Activated naive CD8-positive, alpha-beta T cell treated with anti-CD3 and anti-CD28 coated beads, Interleukin-2, amount 50 U/mL, for 16 hours (primary cell): ENCODE measurements at places on chromosomes 16 and 17.

DNA sequence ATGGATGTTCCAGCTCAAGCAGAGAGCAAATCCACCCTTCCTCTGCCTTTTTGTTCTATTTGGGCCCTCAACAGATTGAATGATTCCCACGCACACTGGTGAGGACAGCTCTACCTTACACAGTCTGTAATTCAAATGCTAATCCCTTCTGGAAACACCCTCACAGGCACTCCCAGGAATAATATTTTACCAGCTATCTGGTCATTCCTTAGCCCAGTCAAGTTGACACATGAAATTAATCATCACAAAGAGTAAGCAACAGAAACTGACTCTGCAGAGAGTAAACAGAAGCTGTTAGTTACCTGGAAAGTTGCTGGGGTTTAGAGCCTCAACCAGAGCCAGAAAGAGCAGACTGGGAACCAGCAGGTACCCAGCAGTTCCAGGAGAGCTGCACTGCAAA lies 75.5 kb upstream of the MMP2 start:
- DNase-seq = no peak

DNA sequence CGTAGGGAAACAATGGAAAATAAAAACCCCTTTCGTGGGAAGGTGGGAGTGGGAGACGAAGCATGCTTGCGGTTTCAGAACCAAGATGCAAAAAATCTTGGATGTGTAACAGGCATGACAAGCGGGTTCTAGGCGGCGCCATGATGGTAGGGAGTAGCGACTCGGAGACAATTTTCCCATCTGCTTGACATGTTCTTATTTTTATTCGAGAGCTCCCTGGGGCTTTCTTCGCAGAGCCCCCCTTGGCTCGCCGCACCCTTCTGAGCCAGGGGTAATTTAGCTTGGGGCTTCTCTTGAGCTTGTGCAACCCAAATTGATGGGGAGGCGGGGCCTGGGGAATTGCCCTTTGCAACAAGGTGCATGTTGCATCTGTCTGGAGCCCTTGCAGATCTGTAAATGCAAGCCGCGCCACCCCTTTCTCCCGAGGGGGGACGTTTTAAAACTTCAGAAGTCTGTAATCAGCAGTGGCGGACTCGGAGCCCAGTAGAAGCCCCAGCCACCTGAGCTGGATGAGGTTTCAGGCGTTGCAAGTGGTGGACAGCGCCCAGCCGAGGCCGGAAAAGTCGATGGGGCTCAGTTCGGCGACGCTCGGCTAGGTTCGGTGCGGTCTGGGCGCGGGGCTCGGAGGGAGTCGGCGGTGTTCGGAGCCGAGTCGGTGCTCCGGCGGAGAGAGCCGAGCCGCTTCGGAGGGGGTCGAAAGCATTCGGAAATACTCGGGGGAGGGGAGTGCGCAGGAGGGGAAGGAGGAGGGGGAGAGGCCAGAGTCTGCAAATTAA lies 2.9 kb downstream of the GNAO1 start:
- peak; percentile 31 for DNase-seq

- no peak for DNase-seq
Measured at GRCh38 chr17:42598905-42599304, 10.3 kb downstream of the RETREG3 start.

DNA sequence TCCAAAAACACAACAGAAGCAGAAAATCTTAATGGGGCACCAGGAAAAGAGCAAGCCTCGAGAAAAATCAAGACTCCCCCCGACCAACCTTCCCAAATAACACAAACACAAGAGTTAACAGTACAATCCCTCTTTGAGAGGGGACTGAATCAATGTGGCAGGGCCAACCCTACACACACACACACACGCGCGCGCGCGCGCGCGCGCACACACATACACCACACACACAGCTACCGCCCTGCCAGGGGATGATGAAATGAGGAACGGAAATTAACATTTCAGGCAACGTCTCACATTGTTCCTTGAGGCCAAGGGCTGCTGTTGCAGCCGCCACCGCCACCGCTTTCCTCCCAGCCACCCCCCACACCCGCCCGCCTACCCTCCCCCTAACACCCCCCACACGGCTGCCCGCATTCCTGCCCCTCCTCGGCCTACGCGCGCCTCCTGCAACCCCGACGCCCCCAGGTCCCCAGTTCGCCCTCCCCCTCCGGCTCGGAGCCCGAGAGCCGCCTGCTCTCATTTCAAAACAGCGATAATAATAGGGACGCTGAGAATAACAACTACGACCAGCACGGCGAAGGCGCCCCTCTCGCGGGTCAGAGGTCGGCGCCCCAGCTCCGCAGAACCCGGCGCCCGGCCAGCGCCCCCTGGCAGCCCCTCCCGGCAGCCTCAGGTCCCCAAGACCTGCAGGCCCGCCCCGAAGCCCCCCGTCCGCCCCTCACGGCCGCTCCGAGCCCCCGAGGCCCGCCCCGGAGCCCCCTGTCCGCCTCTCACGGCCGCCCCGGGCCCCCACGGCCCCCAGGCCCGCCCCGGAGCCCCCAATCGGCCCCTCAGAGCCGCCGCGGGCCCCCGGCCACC lies 1.1 kb downstream of the ANKRD11 start:
- peak; percentile 61 for DNase-seq

DNA sequence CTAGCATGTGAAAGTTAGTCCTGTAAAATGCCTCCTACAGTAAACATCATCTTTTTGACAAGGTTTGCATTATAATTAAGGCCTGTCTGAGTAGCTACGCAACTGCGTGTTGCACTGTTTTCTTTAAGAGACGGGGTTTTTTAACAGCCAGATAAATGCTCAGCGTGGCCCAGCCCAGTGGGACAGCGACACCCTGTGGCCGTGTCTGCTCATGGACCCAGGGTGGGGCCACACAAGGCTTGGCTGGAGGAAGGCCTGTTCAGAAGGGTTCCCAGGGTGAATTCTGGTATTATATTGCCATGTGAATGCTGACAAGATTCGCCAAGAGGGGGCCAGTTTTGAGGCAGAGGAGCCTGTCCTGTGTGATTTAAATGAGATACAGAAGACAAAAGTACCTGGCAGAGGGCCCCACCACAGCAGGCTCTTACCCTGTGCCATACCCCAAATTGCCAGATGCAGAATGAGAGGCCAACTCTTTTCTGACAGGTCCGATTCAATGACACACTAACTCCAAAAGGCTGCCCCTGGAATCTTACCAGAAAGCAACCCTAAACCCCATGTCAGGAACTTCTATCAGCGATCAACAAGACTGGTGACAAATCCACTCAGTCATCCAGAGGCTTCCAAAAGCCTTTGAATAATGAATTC lies 65.9 kb upstream of the IRX6 start:
- DNase-seq = no peak
